SW480 (cell line): ENCODE measurements at places on chromosomes 7 and 10.

- peak; percentile 88 for DNase-seq
These were observed 28.6 kb downstream of the SMKR1 start for GRCh38 chr7:129530795-129531391.

- DNase-seq = no peak
These were observed 758.0 kb upstream of the LRRTM3 start for GRCh38 chr10:66167816-66168215.

DNA sequence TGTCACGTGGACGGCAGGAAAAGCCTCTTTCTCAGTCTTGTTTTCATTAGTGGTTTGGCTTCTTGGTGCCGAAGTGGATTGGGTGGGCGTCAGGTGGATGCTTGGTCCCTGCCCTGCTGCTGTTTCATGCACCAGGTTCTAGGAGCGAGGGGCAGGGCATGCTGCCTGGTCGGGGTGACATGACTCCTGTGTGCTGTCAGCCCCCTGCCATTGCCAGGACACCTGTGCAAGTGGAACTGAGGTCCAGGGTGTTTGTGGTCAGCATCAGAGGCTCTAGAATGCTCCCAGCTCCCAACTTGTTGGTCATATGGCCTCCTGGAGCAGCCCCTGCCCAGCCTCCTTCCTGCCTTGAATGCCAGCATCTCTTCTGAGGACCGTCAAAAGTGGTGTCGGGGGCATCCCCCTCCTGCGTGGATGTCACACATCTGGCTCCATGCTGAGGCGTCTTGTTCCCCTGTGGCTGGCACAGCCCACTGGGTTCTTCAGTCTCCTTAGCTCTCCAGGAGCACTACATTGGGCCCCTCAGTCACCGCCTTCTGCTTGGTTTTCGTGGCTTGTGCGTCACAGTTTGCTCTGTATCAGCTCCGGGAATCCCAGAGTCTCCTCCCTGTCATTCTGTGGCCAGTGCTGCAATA lies 24.8 kb downstream of the ADCY1 start:
- DNase-seq = no peak

DNA sequence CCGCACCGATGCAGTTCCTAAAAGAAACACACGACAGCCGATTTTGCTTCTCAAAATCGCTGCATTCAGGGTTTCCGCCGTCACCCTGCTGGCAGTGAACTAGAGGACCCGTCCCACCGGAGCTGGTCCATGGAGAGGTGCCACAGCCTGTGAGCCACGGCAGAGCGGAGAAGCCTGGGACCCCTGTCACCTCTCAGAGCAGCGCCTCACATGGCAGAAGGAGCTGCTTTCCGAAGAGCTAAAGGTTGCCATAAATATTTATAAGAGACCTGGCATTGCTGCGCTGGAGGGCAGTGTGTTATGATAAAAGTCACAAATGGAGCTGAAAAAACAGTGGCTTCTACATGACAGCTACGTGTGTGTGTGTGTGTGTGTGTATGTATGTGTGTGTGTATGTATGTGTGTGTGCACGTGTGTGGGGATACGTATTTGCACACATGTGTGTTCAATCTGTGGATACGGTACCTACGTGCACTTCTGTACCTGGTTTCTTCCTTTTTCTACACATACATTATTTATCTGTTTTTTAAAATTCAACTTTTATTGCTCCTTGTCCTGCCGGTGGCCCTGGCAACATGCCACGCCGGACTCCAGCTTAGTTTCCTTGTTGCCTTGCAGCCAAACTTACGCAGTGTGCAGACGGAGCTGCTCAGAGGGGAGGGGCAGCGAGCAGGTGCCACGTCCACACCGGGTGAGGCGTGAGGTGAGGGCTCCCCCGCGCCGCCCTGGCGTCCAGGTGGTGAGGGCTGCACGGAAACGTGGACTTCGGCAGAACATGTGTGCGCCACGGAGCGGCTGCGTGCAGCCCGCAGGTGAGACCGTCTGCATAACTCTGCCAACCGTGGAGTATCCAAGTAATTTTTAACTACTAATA lies 115.2 kb upstream of the PITRM1 start:
- DNase-seq = peak; percentile 37

GRCh38 chr7:92837000-92837749 lies 802 bp upstream of the CDK6 start:
- peak; percentile 58 for DNase-seq

DNA sequence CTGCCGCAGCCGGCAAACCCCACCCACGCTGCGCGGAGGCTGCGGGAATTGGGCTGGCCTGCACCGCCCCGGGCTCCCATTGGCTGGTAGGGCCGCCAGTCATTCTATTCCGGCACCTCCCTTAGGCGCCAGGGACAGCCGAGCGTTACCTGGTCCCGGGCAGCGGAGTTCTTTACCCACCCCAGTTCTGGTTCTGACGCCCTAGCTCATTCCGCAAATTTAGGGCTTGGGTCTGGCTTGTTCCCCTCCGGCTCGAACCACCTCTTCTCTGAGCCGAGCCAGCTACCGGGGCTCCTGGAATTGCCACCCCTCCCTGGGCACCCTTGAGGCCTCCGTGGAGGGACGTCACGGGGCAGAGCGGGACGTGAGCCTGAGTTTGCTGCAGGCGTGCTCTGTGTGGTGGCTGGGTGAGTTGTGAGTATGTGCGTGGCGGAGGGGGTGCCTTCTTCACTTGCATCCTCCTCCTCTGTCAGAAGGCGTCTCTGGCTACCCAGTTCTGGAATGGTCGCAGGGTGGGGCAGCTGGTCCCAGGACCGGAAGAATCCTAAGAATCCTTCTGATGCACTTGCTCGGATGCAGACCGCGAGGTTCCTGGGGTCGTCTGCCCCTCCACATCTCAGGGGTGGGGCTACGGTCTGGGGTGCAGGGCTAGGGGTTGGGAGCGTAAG lies at the start of the genes PDZD7 and SFXN3:
TSS of gene PDZD7 (minus strand) at position 2 of the 668 bp plus-strand sequence. CDS start 910 bp downstream, outside the sequence.
TSS of gene SFXN3 (plus strand) at position 107 of the 668 bp plus-strand sequence. CDS start 3,461 bp downstream, outside the sequence.
- DNase-seq = peak; percentile 89

DNA sequence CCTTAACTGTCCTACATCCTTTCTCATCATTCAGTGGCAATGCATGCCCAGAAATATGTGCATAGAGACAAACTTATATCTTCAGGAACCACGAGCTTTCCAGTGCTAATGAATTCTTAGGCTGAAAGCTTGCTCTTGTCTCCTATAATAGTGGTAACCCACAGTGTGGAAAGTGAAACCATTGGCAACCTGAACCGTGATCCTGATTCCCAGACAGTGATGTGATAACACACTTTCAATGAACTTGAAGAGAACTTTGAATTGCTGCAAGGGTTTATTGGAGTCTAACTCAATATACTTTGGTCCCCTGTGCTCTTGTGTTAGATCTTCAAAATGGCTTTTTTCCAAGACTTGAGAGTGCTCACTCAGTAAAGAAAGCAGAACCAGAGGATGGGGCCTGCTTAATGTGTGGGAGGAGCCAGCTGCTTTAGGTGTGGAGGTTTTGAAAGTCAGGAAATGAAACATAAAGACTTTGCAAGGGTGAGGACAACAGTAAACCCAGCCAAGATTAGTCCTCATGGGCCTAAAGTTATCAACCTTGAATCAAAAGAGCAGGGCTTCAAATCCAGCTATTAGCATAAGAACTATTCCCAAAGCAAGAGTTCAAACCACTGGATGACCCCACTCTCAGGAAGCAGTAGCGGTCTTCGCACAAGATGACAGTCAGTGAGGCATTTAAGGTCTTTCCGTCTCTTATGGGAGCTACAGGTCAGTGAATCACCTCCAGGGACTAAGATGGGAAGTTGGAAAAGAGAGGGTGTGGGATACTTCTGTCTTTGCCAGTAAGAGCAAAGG lies 332.4 kb upstream of the NRP1 start:
- DNase-seq = no peak

DNA sequence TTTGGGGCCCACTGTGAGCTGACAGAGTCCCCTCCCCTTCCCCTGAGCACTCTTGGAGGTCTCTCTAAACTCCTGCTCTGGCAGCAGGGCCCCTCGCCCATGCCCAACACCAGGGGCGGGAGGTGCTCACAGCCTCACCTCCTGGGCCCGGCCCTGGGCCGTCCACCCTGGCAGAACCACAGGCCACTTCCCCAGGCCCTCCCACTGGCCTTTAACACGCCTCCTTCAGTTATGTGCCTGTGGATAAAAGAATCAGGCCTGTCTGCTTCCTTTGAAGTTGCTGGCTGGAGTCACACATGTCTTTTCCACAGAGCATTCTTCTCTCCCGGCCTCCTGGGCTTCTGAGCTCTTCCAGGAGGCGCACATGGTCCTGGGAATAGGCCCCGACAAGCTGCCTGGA lies 10.2 kb downstream of the MYL10 start:
- peak; percentile 82 for DNase-seq

DNA sequence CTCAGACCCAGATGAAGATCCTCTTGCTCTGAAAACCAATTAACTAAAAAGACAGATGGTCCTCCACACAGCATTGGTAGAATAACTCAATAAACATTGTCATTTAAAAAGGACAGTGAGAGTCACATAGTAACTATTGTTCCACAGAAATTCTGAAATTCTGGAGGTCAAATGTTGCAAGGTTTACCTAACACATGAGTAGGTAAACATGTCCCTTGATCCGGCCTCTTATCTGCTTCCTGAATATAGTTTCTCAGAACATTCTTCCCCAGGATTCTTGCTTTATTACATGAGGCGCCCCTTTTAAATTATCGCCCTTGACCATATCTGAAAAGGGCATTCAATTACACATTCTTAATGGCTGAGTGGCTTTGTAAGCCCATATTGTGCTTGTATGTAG lies 270.7 kb downstream of the SEMA3D start:
- no peak for DNase-seq

- no peak for DNase-seq
These were observed 216.3 kb downstream of the GFRA1 start for GRCh38 chr10:116056445-116057293.

DNA sequence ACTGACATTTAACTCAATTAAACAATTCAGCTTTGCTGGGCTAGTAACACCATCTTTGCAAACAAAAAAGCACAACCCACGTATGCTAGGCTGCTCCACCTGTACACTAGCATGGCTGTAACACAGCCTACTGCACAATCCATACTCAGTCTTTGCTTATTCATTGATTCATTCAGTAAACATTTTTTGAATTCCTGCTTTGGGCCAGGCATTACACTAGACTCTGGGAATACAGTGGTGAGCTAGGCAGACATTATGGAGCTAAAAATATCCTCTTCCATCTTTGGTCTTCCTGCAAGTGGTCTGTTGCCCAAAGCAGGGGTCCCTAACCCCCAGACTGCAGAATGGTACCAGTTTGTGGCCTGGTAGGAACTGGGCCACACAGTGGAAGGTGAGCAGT lies 9.9 kb downstream of the CNNM1 start:
- DNase-seq = peak; percentile 33

- peak; percentile 47 for DNase-seq
These were observed 158.6 kb downstream of the SNX13 start for GRCh38 chr7:17781491-17782215.

- DNase-seq = peak; percentile 73
These were observed at the start of gene VWA2 for GRCh38 chr10:114239117-114239993. TSS of gene VWA2 (plus strand) at chr10:114239254. CDS start at chr10:114248714, 9,460 bp downstream.
